ENCODE measurements at places on chromosomes 11 and 22.
A peak's percentile ranks its signal among the peaks of the same experiment; 100 is the strongest.

DNA sequence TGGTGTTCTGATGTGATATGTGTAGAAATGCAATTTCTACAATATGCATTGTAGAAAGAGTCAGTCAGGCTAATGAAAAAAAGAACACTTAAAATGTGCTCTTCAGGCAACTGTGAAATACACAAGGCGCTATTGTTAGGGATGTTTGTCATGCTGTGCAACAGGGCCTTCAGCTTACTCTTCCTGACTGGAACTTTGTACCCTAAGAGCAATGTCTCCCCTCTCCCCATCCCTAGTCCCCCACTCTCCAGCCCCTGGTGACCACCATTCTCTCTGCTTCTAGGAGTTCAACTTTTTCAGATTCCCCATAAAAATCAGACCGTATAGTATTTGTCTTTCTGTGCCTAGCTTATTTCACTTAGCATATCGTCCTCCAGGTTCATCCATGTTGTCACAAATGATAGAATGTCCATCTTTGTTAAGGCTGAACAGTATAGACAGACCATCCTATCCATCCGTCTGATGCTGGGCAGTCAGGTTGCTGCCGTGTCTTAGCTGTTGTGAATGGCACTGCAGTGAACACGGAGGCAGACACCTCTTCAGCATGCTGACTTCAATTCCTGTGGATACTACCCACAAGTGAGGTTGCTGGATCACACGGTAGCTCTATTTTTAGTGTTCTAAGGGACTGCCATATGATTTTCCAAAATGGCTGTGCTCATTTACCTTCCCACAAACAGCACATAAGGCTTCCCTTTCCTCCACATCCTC is 10.7 kb downstream of the NDUFV1 start:
- DNase-seq: peak; percentile 4

- DNase-seq: no peak
Observed at GRCh38 chr11:31131760-31132159, 237.8 kb downstream of the DCDC1 start.

- DNase-seq: no peak
Observed at GRCh38 chr11:123504401-123504800, 74.3 kb downstream of the GRAMD1B start.

DNA sequence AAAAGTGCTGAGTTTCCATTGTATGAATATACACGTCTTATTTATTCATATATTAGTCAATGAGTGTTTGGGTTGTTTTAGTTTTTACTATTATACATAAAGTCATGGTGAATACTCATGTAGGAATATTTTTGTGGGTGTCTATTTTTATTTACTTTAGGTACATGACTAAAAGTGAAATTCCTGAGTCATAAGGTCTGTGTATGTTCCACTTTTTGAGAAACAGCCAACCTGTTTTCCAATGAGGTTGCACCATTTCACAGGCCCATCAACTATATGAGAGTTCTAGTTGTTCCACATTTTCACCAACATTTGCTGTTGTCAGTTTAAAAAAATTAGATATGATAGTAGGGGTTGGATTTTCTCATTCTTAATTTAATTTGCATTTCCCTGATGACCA is 6.6 kb upstream of the OR6X1 start:
- peak; percentile 73 for DNase-seq

GRCh38 chr22:22684580-22685561 is 40.5 kb downstream of the GGTLC2 start:
- peak; percentile 70 for DNase-seq

DNA sequence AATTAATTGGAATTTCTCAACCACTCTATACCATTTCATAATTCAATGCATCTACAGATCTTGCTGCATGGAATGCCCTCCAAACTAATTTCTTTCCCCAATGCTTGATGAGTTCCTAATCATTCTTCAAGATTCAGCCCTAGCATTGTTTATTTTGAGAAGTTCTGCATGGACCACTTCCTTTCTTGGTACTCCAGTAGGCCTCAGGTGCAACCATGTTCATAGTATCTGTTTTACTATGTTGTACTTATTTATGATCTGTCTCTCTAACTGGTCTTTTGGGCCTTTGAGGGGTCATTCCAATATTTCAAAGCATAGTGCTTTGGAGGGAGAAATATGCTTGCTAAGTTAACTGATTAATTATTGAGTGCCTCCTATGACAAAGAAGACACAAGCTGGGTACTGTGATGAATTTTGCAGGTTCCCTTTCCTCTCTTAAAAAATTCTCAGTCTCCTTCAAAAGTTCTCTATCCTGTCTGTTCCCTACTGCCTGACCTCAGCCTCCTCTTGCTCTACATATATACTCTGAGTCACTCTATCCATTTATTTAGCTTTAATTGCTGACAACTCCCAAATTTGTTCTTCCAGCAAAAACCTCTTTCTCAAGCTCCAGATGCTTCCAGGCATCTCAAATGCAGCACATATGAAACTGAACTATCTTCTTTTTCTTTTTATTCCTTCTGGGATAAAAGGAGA is 9.5 kb downstream of the MRPL17 start:
- no peak for DNase-seq

DNA sequence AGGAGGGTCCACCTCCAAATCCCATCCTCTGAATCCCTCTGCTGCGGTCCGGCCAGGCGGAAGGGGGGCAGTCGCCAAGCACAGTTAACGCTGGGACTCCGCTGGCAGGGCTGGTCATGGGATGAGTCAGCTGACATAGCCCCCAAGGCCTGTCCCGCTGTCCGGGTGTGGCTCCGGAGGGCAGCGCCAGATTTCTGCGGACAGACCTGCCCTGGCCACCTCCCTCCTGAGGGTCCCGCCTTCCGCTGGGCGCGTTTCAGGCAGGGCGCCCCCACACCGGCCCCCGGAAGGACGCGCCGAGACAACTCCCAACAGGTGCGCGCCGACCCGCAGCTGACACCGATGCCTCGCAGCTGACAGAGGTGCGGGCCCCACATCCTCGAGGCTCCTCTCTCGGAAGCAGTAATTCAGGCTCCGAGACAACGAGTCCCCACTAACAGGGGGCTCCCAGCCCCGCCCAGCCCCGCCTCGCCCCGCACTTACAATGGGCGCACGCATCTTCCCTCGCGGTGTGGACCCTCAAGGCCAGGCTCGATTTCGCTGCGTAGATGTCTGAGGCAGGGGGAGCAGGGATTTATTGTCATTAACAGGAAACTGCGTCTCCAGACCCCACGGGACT is 607 bp downstream of the PLAAT3 start:
- peak; percentile 66 for DNase-seq

DNA sequence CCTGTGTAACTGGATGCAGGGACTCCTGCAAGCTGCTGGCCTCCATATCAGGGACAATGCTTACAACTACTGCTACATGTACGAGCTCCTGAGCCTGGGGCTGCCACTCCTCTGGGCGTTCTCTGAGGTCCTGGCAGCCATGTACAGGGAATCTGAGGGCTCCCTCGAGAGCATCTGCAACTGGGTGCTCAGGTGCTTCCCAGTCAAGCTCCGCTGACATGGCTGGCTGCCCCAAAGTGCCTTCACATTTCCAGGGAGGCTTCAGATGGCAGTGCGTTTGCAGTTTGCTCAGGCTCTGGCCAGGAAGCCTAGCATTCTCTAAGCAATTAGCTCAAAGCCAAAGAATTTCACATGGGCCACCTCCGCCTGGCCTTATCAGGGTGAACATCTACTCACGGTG is 117.4 kb upstream of the PARVA start:
- no peak for DNase-seq

DNA sequence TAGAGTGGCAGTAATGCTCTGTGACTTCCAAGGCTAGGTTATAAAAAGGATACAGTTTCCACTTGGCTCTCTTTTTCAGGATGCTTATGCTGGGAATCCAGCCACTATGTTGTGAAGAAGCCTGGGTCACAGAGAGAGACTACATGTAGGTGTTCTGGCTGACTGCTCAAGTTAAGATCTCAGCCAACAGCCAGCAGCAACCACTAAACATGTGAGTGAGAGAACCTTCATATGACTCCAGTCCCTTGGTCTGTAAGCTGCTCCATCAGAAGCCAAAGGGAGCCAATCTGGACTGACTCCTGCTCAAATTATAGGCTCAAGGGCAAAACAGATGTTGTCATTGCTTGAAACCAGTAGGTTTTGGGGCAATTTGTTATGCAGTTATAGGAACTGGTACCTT is 162.7 kb downstream of the MAML2 start:
- DNase-seq: no peak

- DNase-seq: no peak
Observed at GRCh38 chr11:13595166-13595565, 73.3 kb upstream of the FAR1 start.

DNA sequence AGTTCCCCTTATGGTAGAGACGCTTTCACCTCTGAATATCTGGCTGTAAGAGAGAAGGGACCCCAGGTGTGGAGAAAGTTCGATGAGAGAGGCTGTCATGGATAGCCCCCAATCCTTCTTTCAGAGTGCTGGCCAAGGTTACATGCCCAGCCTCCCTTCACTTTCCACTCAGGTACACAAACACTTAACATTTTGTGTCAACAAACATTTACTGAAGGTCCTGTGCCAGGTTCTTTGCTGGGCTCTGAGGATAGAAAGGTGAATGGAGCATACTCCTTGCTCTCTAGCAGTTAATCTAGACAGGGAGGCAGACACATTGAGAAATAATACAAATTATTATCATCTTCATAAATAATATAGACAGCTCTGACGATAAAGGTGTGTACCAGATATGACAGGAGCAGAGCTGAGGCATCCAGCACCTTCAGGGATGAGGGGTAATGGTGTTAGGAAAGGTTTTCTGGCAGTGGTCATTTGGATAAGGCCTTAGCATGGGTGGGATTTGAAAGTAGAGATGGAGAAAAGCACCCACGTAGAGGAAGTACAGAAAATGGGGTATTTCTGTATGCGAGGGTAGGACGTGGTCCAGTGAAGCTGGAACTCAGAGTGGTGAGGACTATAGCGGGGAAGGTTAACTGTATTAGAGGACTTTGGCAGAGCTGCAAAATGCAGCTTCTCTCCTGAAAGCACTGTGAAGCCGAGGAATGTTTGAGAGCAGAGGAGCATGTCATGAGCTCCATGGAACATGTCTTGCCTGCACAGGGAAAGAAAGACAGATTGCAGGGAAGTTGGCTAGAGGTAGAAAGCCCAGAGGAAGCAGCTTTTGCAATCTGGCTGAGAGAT is 19.6 kb downstream of the PPFIBP2 start:
- no peak for DNase-seq

- DNase-seq: no peak
Observed at GRCh38 chr11:7927635-7928034, 3.4 kb downstream of the OR10A6 start.

DNA sequence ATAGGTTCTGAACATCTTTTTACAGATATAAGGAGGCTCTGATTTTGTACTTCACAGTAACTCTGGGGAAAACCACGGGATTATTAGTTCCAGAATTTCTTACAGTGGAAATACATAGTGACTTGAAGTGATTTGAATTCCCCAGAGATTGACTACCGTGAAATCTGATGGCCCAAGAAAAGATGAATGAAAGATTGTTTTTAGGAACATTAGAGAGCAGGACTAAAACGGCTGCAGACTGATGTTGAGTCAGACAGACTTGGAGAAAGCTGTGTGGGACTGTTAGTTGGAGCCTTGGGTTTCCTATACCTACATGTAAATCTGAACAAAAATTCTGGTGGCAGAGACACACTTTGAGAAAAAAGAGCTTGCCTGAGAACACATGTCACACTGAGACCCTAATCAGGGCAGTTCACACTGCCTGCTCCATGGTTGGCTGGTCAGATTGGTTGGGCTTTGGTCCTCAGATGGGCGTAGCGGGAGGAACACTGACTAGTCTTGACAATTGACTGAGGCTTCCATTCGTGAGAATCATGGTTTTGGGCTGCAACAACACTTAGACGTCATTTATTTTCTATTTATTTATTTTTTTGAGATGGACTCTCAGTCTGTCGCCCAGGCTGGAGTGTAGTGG is 6.8 kb downstream of the PPP6R3 start:
- DNase-seq: no peak

GRCh38 chr11:119521551-119521950 is 98.6 kb upstream of the THY1 start:
- DNase-seq: no peak

DNA sequence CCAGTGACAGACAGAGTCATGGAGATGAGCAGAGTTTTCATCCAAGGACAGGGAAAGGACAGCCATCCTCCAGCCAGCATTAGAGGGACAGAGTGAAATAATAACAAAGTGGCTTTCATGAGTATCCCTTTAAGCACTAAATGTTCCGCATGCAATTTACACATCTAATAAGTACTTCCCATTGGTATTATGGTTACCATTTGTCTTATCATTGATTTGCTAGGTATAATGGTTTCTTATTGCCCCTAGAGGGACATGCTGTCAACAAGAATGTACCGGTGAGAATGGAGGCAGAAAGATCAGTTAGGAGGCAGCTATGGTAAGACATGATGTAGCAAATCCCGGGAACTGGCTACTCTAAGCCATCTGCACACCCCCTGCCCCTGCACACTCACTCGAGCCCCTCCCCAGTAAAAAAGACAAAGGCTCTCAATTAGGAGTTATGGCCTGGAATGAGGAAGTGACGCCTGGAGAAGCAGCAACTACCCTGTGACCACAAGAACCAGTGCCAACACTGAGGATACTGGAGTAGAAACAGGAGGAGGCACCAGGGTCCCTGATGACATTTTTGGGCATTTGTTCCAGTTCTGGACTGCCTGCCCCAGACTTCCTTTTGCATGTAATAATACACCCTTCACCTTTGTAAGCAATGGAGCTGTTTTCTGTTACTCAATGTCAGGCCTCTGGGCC is 30.2 kb upstream of the HMGXB4 start:
- no peak for DNase-seq

GRCh38 chr22:37564111-37564711 is 3.9 kb downstream of the CDC42EP1 start:
- no peak for DNase-seq

GRCh38 chr11:59611570-59612565 is 3.7 kb downstream of the OSBP start:
- no peak for DNase-seq

DNA sequence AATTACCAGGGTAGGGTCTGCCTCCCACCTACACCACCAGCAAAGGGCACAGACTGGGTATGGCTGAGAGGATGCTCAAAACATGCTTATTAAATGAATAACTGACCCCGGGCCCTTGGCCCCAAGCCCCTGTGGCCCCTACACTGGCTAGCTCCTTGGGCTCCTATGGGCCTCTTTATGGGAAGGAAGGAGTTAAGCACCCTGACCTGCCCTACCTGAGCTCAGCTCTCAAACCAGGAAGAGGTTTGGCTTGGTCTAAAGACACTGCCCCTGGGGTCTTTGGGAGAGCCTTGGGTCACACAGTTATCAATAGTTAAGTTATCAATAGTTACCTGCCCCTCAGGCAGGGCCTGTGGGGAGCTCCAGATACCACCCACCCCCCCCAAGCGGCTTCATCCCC is 1.2 kb downstream of the USH1C start:
- DNase-seq: no peak
